ENCODE measurements at places on chromosomes 6 and 20.

- DNase-seq, result no peak
Measured at GRCh38 chr6:106112433-106112832, 26.3 kb downstream of the PRDM1 start.

DNA sequence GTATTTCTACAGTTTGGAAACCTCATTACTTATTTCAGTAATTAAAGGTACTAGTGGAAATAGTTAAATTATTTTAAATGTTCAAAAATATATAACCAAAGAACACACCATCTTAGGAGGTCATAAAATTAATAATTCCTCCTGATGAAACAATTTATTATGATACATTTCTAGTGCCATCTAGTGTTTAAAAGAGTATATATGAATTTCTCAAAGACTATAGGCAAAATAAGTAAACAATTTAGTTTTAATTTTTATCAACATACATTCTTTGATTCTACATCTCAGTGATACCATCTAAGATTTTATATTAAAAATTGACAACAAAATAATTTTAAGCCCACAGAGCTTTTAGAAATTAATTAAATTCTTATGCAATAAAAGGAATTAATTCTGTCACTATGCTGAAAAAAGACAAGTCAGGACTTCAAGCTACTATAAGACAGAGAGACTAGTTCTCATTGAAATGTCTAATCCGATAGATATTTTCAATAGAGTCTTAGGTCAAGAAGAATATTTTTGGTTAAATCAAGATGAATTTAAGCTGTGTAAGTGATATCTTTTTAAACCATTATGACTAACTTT, 107.8 kb upstream of the RNF217 start:
- DNase-seq, result no peak

DNA sequence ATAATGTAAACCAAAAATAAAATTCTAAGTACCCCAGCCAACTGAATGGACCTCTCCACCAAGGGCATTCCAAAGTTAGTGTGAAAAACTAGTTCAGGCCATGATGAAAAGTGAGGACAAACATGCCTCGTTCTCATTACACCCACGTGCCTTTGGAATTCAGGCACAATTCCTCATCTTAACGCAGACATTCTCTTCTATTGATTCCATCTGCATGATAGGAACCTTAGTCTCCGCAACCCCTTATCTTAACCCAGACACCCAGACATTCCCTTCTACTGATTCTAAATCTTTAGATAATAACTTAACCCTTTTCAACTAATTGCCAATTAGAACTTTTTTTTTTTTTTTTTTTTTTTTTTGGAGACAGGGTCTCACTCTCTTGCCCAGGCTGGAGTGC, 7.6 kb upstream of the SERPINB6 start:
- DNase-seq, result no peak

DNA sequence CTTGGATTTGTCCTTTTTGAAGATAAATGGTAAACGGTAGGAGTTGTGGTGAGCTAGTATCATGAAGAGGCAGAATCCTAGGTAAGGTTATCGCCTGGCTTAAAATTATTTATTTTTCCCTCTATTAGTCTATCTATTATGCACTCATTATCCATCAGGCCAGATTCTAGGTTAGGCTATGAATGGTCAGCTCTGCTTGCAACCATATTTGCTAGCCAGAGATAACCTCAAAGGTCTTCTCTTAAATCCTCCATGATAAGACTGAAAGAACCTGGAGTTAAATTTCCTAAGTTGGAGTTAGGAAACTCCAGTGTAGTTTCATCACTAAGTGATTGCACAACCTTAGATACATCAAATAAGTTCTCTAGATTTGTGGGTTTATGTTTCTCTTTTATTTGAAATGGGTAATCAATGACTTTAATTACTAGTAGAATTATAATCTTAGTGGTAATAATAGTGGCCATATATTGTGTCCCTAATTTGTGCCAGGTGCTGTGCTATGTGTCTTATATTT, 302.1 kb upstream of the RUNX2 start:
- DNase-seq, result no peak

GRCh38 chr20:22623211-22623610, 38.8 kb upstream of the FOXA2 start:
- DNase-seq, result no peak

DNA sequence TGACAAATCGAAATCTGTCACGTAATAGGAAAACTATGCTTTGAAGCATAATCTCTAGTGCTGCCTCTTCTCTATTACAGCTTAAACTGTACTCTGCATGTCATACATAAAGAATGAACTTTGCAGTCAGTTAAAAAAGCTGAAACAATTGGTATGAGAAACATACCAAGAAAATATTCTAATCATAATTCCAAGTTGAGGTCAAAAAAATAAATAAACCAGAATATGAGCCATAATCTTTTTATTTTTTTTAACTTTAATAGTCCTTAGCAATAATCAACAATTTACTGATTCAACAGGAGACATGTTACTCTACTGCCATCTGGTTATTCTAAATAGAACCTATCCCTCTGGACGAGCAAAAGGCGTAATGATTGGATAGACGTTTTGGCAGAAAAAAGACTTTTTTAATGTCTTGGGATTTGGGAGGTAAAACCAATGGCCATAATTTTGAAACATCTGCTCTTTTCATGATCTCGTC, 224.4 kb upstream of the FLRT3 start:
- DNase-seq, result no peak

GRCh38 chr6:1067346-1067745, 244.6 kb upstream of the FOXQ1 start:
- no peak for DNase-seq

DNA sequence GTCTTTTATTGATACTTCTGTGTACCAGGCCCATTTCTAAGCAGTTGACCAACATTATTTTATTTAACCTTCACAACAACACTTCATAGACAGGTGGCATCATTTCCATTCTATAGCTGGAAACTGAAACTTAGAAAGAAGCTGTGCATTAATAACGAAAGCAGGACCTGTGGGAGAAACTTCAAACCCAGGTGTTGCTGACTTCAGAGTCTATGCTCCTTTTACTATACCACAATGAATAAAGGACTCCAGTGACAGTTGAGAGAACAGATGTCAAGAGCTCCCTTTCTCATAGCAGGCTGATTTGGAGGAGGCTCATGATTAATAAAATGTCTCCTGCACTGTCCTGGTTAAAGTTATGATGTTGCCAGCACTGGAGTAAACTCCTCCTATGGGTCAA, 56.6 kb upstream of the POU3F2 start:
- no peak for DNase-seq

DNA sequence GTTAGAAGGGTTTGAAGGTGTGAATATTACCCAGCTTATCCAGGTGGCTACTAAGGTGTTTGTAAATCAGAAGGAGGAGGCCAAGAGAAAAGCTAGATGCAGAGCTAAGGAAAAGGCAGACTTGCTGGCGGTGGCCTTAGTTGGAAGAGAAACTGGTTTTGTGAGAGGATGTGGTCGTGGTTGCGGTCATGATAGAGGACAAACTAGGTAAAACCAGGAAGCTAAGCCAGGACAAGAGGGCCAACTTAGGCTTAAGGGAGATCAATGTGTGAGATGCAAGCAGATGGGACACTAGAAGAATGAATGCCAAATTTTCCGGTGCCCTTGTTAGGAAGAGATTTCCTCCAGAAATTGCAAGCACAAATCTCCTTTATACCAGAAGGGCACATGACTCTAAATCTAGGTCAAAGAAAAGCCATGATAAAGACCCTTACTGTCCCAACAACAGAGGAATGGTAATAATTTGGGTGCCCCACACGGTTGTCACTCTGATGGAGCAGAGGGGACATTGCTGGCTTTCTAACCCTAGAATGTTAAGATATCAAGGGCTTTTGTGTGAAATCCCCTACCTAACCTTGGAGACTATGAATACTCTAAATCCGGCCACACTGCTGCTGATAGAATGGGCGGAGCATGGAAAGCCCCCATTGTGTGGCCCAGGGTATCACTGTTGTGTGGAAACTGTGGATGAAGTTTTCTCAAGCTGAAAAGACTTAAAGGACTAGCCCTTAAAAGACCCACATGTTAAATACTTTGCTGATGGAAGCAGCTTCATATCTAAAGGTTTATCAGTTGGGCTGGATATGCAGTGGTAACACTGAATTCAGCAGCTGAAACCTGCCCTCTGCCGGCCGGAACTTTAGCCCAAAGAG, 7.8 kb downstream of the IL22RA2 start:
- DNase-seq, result peak; percentile 16

DNA sequence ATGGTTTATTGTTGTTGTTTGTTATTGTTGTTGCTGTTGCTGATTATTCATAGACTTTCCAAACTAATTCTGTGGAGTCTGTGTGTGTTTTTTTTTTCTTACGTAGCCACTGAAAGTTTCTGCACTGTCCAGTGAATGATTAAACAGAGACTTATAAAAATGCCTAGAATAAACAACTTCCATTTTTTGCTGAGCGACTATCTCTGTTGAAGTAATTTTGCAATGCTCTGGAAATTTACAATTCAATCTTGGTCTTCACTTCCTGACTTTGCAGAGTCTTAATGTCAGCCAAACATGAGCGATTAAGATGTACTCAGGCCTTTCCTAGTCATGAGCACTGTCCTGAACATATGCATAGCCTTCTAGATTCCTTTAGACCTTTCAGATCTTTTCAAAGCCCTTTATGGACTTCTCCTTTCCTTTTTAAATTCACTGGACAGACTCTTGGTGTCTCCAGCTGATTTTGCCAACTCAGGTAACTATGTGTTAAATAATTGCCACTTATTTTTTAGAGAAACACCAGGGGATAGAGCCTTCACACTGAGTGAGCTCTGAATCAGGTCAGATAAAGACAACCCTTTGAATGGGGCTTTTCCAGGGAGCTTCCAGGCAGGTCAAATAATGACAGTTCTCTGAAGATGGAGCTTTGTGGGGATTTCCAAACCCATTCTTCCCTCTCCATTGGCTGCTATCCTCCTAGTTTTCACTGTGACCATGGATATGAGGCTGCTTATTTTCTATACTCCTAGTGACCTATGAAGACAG, 622.8 kb upstream of the EPHA7 start:
- no peak for DNase-seq

DNA sequence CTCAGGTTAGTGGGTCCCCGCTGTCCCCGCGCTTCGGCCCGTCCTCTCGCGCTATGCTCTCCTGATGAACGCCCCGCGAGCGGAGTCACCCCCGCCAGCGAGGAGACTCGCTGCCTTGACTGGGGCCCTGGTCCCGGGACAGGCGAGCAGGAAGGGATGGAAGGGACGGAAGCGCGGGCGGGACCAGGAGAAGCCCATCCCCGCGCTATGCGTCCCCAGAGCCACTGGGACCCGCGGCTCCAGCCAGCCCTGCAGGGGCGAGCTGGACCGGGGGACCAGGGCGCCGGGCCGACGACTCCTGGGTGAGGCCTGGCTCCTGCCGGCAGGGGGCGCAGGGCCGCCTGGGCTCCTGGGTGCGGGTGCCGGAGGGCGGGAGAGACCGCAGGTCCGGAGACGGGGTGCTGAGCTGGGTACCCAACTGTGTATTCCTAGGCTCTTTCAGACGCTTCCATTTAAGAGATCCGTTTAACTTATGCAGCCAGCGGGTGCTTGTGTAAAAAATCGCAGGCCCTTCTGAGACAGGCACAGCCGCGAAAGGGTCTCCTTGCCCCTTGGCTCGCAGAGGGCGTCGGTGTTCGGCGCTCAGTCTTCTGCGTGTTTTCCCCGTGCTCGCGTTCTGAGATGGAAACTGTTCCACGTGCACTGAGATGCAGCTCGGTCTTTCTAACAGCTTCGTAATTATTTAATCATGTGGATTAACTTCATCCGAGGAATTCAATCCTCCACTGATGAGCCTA, 580 bp upstream of the SYCP2 start:
- peak; percentile 73 for DNase-seq

DNA sequence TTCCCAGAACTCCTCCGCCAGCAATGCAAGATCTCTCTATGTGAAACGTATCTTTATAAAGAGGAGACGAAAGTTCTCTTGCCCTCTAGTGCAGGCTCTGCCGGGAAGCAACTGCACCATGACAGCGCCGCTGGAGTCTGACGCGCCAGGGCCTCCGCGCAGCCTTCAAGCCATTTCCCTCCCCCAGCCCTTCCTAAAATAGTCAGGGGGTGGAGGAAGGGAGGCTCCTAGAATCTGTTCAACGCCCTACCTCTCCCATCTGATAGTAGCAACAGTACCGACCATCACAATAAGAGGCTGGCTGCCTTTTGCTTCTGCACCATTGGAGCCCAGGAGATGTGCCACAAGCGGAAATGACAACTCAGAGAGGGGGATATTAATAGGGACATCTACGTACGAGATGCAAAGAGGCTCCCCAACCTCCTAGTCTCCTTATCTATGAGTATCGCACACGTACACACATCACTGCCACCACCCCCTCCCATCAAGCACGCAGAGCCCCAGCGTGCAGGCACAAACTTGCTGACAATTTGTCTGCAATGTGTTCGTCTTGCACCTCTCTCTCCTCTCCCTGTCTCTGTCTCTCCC, 1.0 kb downstream of the SYNE1 start:
- no peak for DNase-seq

DNA sequence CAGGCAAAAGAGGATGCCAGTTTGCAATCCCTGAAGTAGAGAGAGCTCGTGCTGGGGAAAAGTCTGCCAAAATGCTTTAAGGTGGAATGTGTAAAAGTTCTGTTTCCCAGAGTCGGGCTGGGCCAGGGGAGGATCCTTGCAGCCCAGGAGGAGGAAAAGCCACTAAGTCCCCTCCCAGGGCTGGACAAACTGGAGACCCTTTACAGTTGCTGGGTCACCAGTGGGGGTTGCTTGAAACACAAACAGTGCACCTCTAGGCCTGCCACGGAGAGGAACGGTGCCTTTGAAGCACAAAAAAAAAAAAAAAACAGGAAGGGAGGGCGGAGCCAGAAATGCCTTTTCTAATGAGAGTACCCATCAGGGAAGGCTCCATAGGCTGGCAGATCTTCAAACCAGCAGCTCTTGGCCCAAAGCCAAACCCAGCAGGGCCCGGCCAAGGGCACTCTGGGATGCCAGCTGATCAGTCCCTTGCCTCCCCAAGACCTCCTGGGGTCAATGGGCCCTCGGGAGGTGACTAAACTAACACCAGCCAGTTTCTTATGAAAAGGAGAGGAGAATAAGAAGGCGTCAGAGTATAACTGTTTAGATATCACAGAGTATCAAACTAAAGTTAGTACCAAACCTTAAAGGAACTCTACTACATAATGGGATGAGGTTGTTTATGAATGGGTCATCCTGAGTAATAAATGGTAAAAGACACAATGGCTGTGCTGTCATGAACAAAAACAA, 23.7 kb downstream of the HLA-A start:
- DNase-seq, result peak; percentile 27

- DNase-seq, result no peak
Measured at GRCh38 chr20:32623667-32624157, 38.6 kb upstream of the NOL4L start.

- no peak for DNase-seq
Measured at GRCh38 chr20:32678948-32679347, 5.2 kb upstream of the C20orf203 start.

GRCh38 chr6:69861986-69862385, 4.4 kb upstream of the COL19A1 start:
- DNase-seq, result no peak

DNA sequence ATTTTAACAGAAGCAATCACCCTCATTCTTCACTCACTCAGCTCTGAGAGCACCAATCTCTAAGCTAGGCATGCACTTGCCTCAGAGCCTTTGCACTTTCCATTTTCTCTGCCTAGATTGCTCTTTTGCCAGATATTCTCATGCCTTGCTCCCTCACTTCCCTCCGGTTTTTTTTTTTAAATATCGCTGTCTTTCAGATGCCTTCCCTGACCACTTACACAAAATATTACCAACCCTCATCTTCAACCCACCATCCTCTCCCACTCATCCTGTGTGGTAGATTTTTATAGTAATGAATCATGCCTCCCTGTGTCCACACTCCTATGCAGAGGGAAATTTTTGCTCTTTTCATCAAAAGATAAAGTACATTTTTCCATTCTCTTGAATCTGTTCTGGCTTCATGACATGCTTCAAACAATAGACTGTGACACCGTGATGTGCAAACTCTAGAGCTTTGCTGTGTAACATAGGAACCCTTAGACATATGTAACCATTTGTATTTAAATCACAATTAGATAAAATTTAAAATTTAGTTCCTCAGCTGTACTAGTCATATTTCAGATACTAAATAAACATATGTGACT, 437.1 kb downstream of the UTRN start:
- DNase-seq, result no peak

All from activated T-helper 1 cell treated with anti-CD3 and anti-CD28 coated beads, Interleukin-2, amount 50 U/mL, for 16 hours (primary cell).